ENCODE measurements at places on chromosomes 2 and 18. TPM values are rescaled to one million over a fixed set of nuclear protein-coding genes. Genes with fewer than 3 reads are reported as not detected.

RESP18 gene
- total RNA-seq: not detected

CNRIP1 gene
- total RNA-seq: not detected

AQP12B gene
- not detected for total RNA-seq

NR4A2 gene
- total RNA-seq: 398 TPM

SERPINB11 gene
- total RNA-seq: not detected

SIX3 gene
- total RNA-seq: not detected

SCN1A gene
- not detected for total RNA-seq

LONRF2 gene
- total RNA-seq: 0.42 TPM

PROC gene
- not detected for total RNA-seq

DNA sequence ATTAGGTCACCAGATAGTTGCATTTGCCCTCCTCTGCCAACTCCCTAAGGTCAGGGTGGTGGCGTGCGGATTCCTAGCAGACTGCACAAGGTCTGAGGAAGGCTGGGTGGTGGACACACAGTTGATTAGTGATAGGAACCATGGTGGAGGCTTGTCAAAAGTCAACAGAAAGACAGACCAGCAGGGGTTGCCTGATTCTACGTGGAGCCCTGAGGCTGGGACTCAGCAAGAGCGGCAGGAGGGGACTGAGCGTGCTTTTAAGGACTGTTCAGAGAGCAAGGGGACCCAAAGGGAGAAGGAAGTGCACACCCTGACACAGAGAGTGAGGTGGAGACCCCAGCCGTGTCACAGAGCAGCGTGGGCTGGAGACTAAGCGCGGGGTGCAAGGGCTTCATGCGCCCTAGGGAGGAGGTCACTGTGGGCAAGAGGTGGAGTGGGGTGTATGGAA lies 513.2 kb downstream of the RNF144A start:
- no peaks in the 10 kb centered on the region for H3K4me1 ChIP-seq
- H3K27ac ChIP-seq: no peak overlapping the region
- H3K36me3 ChIP-seq: no peaks in the 10 kb centered on the region
- no peak for DNase-seq
- no peak overlapping the region for H3K4me3 ChIP-seq

GRCh38 chr2:26758790-26759321 lies 5.2 kb upstream of the SLC35F6 start:
- H3K4me1 ChIP-seq: peaks cover 7% of the 10 kb centered on the region
- no peak for DNase-seq
- H3K4me3 ChIP-seq: no peak overlapping the region
- H3K36me3 ChIP-seq: no peaks in the 10 kb centered on the region

DNA sequence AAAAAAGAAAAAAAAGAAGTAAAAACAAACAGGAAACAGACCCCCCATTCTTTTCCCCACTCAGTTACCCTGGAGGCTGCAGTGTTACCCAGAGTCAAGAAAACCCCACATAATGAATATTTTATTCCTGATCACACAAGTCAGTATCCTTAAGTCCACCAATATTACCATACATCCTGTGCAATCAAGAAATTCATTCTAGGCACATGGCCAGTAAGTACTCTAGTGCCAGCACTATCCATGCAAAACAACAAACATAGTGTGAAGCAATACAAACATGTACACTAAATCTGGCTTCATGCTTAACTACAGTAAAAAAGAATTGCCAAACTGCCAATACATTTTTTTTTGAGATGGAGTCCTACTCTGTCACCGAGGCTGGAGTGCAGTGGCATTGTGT lies 111.6 kb downstream of the FAM168B start:
- no peaks in the 10 kb centered on the region for H3K36me3 ChIP-seq
- no peak overlapping the region for H3K27ac ChIP-seq
- no peak overlapping the region for H3K4me3 ChIP-seq

GRCh38 chr2:36193680-36194079 lies 161.9 kb upstream of the CRIM1 start:
- H3K4me3 ChIP-seq: no peak overlapping the region
- no peaks in the 10 kb centered on the region for H3K27me3 ChIP-seq
- DNase-seq: no peak
- H3K4me1 ChIP-seq: no peaks in the 10 kb centered on the region
- no peaks in the 10 kb centered on the region for H3K36me3 ChIP-seq
- no peak overlapping the region for H3K27ac ChIP-seq

DNA sequence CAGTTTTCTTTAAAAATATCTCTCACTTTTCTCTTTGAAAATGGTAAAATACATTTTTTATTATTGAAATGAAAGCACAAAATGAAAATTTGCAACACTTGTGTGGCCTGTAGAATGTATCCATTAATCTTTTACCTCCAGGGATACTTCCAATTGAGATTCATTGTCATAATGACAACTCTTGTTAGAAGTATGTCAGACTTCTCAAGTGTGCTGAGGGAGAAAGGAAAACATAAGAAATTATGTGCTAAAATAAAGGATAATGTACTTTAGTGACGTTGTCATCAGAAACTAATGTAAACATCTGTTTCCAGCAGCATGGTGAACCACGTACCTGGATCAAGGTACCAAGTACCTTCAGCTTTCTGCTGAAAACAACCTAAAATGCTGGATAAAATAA lies 195.8 kb upstream of the STON1 start:
- H3K4me3 ChIP-seq: no peak overlapping the region
- H3K36me3 ChIP-seq: no peaks in the 10 kb centered on the region
- H3K27me3 ChIP-seq: no peaks in the 10 kb centered on the region
- peaks cover 43% of the 10 kb centered on the region for H3K4me1 ChIP-seq

- H3K36me3 ChIP-seq: no peaks in the 10 kb centered on the region
- no peak overlapping the region for H3K4me3 ChIP-seq
- H3K4me1 ChIP-seq: no peaks in the 10 kb centered on the region
- DNase-seq: no peak
- no peak overlapping the region for H3K27ac ChIP-seq
These were observed 81.1 kb downstream of the DYNAP start for GRCh38 chr18:54672109-54672508.

DNA sequence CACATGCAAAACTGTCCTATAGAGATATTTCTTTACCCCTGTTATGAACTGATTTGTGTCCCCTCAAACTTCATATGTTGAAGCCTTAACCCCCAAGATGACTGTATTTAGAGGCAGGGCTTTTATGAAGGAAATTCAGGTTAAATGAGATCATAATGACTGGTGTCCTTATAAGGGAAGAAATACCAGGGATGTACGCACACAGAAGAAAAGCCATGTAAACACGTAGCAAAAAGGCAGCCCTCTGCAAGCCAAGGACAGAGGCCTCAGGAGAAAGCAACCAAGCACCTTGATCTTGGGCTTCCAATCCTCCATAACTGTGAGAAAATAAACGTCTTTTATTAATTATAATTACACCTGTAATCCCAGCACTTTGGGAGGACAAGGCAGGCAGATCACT lies 101.3 kb upstream of the NDUFV2 start:
- no peak for DNase-seq
- H3K27ac ChIP-seq: no peak overlapping the region
- no peaks in the 10 kb centered on the region for H3K36me3 ChIP-seq
- no peaks in the 10 kb centered on the region for H3K27me3 ChIP-seq
- no peaks in the 10 kb centered on the region for H3K4me1 ChIP-seq

GRCh38 chr2:218999021-218999880 lies 6.0 kb upstream of the CRYBA2 start:
- peaks cover 35% of the 10 kb centered on the region for H3K27me3 ChIP-seq
- H3K4me1 ChIP-seq: peaks cover 25% of the 10 kb centered on the region
- H3K36me3 ChIP-seq: no peaks in the 10 kb centered on the region
- H3K27ac ChIP-seq: no peak overlapping the region
- no peak for DNase-seq

DNA sequence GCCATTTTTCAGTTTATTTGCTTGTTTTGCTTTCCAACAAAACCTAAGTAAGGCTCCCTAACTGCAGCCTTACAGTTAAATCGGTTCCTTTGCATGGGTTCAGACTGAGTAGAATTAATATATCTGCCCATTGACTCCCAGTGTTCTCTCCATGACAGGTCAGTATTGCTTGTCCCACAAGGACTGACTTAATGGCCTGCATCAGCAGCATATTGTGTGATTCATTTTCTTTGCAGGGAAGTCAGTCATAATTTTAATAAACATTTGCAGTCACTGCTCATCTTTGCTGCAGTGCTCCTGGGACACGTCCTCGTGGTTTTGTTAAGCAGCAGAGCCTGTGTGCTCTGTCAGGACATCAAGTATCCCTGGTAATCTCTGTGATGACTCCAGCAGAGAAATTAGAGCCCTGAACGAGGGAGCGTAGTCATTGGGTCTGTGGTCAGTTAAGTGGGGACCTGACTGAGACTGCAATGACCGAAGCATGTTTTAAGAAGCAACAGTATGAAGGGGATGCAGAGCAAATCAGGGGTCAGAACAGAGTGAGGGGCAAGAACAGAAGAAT lies 93.3 kb downstream of the CDH20 start:
- no peaks in the 10 kb centered on the region for H3K4me1 ChIP-seq
- H3K27ac ChIP-seq: no peak overlapping the region
- H3K4me3 ChIP-seq: no peak overlapping the region
- DNase-seq: no peak
- no peaks in the 10 kb centered on the region for H3K27me3 ChIP-seq

DNA sequence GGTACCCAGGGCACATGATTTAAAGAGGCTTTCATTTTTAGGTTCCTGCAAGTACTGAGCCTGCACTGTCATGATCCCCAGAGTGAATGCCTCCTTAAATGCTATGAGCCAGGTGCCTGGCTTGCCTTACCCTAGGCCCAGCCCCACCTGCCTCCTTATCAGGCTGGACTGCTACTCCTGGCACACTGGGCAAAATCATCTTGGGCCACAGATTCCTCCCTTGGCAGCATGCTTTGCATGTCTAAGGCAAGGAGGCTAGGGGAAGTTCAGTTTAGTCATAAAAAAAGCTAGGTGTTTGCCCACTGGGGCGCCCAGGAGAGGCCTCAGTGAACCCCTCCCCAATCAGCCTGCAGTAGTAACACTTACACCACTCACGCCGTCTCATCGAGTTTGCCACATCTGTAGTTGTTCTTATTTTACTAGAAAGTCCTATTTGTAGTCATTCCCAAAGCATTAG lies 45.1 kb downstream of the LBH start:
- peaks cover 3% of the 10 kb centered on the region for H3K4me1 ChIP-seq
- no peaks in the 10 kb centered on the region for H3K36me3 ChIP-seq
- H3K4me3 ChIP-seq: no peak overlapping the region
- DNase-seq: no peak
- H3K27ac ChIP-seq: no peak overlapping the region

DNA sequence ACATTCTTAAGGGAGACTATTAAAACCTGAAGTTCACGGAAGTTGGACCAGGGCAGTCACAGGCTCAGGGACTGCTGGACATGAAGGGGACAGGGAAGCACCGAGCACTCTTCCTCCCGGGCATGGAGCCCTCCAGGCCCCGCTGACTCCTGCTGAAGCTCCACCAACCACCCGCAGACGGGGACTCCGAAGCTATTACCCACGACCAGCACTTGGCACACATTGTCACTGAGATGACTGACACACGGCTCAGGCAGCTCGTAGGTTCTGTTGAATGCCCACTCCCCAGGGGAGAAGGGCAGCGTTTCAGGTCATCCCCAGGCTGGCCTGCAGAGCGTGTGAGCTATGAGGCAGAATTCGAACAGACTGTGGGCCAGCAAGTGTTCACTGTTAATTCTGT lies 234.8 kb downstream of the NDUFA10 start:
- DNase-seq: no peak
- no peaks in the 10 kb centered on the region for H3K36me3 ChIP-seq
- H3K27me3 ChIP-seq: peaks cover 8% of the 10 kb centered on the region
- no peak overlapping the region for H3K4me3 ChIP-seq
- no peaks in the 10 kb centered on the region for H3K4me1 ChIP-seq

DNA sequence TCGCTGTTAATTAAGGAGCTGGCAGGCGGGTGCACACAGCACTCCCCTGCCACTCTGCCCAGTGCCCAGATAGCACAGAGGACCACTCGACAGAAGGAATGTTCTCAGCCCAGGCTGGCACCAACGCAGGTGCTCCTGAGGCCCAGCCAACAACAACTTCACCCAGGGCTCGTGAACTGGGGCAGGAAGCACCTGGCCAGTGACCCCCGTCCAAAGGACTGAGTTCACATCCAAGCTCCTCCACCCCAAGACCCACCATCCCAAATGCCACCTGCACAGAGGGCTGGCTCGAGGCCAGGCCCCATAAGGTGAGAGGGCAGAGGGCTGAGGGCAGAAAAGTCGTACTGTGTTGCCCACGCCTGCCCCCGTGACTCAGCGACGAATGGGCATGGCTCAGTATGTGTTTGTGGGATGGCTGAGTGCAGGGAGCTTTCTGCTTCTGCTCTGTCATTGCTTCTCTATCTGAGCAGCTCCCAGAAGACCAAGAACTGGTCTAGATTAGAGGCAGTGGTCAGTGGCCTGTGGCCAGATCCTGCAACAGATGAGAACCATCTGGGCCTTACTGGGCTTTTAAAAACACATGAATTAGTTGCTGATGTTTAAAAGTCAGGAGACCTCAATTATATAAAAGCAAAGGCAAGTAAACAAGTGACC lies 68.4 kb downstream of the POLR1A start:
- H3K4me1 ChIP-seq: peaks cover 79% of the 10 kb centered on the region
- no peak for DNase-seq
- H3K27ac ChIP-seq: peak overlapping the region; percentile 87
- H3K27me3 ChIP-seq: no peaks in the 10 kb centered on the region

DNA sequence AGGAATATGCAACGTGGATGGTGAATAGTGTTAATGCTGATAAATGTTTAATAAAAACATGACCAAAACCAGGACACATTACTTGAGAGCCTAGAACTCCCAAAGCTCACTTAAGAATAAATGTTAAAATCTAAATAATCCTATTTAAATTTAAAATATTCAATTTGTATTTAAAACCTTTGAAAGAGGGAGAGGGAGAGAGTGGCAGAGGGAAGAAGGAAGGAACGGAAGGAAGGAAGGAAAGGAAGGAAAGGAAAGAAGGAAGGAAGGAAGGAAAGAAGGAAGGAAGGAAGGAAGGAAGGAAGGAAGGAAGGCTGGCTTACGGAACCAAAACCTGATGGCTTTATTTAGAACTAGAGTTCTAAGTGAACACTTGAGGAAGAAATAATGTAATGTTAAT lies 324.1 kb upstream of the SYT4 start:
- H3K27me3 ChIP-seq: no peaks in the 10 kb centered on the region
- H3K4me1 ChIP-seq: no peaks in the 10 kb centered on the region
- no peak overlapping the region for H3K27ac ChIP-seq
- no peak overlapping the region for H3K4me3 ChIP-seq
- DNase-seq: no peak

DNA sequence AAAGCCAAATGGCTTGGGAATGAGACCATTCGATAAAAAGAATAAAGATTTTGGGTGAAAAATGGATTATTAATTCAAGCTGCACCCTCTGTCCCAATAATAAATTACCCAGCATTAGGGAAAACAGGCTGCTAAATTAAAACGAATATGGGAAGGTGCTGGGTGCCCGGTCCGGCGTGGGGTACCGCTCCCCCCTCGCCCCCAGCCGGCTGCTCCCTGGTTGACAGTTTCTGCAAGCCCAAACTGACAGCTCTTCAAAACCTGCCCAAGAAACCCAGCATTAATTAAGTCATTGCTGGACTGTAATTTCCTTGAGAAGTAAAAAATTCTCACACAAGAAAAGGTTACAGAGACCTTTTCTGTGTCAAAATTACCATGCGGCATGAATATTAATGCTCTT lies 98.6 kb downstream of the PTGR3 start:
- no peak for DNase-seq
- H3K4me3 ChIP-seq: no peak overlapping the region
- no peaks in the 10 kb centered on the region for H3K4me1 ChIP-seq
- H3K36me3 ChIP-seq: no peaks in the 10 kb centered on the region

GRCh38 chr2:152910970-152911369 lies 192.6 kb downstream of the ARL6IP6 start:
- H3K36me3 ChIP-seq: no peaks in the 10 kb centered on the region
- no peaks in the 10 kb centered on the region for H3K4me1 ChIP-seq
- no peak overlapping the region for H3K27ac ChIP-seq
- DNase-seq: no peak

Measured in CD4-positive, CD25-positive, alpha-beta regulatory T cell (primary cell).